BJ (cell line): ENCODE measurements at places on chromosomes 6 and 20.

GRCh38 chr6:160297310-160297709 is 38.7 kb upstream of the SLC22A2 start:
- no peak for DNase-seq

DNA sequence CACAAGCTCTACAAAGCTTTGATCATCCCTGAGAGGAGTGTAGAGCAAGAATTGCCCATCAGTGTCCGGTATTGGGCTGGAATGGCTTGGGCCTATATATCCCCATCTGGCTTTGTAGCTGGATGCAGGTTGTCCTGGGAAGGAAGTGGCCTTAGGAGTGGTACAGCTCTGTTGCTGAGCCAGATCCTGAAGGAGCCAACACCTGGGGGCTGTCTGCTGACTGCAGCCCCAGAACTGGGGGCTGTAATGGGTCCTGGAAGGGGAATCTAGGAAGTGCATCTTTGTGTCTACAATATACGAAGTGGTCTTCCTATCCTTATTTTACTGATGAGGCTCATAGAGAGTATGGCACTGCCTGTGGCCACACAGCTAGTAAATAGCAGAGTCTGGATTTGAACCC is 145.9 kb downstream of the CDC5L start:
- DNase-seq: no peak

GRCh38 chr6:52157301-52157941 is 28.8 kb upstream of the IL17A start:
- DNase-seq: no peak

DNA sequence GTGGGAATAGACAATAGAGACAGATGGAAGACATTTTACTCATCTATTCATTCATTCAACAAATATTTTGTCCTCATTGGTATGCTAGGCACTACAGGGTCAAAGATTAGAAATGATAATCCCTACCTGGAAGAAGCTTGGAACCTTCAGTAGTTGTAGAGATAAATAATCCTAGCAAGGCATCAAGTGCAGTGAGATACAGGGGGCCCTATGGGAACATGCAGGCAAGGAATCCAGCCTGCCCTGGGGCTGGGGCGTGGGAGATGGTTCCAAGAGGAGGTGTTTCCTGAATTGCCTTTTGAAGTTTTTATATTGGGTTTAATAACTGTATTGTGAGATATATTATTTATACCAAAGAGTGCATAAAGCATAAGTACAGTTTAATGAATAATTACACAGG is 64.5 kb downstream of the TRMT11 start:
- no peak for DNase-seq

DNA sequence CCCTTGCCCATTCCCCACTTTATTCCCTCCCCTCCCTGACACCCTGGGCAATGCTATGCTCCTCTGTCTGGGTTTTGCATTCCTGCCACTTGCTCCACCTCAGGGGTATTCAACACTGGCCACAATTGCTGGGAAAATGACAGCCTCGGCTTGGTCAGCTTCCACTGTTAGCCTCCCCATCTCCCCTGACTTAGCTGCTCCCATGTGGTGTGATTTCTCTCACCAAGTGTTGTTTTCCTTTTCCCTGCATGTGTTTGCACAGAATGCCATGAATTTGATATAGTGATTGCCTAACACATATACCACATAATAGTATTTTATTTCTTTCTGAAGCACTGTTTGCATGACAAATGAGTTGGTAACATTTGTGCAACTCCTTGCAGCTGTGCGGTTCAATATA is 1.4 kb upstream of the LEMD2 start:
- no peak for DNase-seq

GRCh38 chr6:12990162-12990561 is 273.6 kb downstream of the PHACTR1 start:
- no peak for DNase-seq

DNA sequence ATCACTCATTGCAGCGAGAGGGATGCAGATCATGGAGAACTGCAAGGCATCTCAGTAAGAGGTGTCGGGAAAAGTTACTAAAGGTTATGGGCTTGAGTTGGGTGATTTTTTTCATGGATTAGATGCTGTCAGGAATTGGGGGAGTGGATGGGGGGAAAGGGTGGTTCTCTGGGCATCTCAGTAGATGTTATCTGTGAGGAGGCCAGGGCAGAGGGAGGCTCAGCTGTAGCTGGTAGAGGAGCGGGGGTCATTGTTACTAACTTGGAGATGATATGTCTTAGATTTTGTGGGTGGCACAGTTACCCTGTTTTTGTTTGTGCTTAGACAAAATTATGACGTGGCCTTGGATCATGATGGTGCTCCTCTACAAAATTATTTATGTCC is 2.6 kb upstream of the PCMTD2 start:
- DNase-seq: no peak

DNA sequence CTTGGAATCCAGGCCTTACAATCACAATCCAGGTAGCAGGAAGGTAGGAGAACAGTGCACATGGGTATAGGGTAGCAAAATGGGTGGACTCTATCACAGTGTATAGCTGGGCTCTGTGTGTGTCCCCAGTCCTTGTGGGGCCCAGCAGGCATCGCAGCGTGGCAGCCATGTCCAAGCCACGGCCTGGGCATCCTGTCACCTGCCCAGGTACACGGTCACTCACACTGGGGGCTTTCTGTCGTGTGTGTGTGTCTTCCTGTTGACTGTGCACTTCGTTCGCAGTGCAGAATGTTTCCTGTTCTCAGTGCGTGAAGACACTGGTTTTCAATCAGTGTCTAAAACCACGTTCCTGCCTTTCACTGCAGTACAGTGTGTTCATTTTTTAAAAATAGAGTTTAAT is 523.2 kb upstream of the JARID2 start:
- DNase-seq: no peak

DNA sequence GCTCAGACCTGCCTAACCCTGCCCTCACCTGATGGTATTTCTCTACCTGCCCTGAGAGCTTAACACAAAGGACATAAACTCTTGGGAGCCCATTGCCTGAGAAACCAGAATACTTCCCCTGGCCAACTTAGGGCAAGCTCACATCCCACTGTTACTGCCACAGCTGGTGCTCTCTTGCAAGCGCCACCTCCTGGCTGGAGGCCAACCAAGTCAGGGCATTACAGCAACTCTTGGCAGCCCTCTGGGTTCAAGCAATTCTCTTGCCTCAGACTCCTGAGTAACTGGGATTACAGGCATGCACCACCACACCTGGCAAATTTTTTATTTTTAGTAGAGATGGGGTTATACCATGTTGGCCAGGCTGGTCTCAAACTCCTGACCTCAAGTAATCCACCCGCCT is 70.1 kb downstream of the HECA start:
- DNase-seq: no peak
